IMR-90 (cell line): ENCODE measurements at places on chromosomes 5 and 9. TPM values are rescaled to one million over a fixed set of nuclear protein-coding genes. Genes with fewer than 3 reads are reported as not detected.

TOPORS gene
- total RNA-seq: 27.8 and 41.7 TPM in 2 replicates

TNFSF8 gene
- total RNA-seq: not detected in 2 replicates

DRD1 gene
- total RNA-seq: 0.18 and 0.28 TPM in 2 replicates

PTGES gene
- total RNA-seq: 2.8 and 3.2 TPM in 2 replicates

SPATA31D4 gene
- not detected in 2 replicates for total RNA-seq

ISOC1 gene
- 10.8 and 18.9 TPM in 2 replicates for total RNA-seq

CD180 gene
- total RNA-seq: not detected in 2 replicates

STKLD1 gene
- total RNA-seq: 0.28 and 0.54 TPM in 2 replicates

IPO11 gene
- 34.4 and 40.0 TPM in 2 replicates for total RNA-seq
